GM23338 (cell line): ENCODE measurements at places on chromosomes 1 and 21.

- no peak for DNase-seq
Observed at GRCh38 chr1:110727246-110727645, 52.5 kb upstream of the KCNA3 start.

DNA sequence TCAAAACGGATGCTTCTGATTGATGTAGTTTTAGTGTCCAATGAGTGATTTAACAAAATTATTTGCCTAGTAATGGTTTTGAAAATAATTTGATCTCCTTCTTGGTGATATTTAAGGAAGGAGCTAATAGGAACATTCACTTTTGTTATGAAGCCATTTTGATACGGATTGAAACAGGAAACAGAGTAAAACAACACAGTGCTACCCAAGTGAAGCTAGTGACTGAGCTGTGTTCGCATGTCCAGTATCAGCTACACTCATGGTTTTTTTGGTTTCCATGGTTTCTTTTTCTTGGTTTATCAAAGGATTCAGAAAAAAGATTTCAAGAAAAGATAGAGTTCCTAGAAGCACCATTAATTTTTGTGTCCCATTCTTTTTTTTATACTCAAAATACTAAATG is 40.1 kb upstream of the PLEKHO1 start:
- no peak for DNase-seq

DNA sequence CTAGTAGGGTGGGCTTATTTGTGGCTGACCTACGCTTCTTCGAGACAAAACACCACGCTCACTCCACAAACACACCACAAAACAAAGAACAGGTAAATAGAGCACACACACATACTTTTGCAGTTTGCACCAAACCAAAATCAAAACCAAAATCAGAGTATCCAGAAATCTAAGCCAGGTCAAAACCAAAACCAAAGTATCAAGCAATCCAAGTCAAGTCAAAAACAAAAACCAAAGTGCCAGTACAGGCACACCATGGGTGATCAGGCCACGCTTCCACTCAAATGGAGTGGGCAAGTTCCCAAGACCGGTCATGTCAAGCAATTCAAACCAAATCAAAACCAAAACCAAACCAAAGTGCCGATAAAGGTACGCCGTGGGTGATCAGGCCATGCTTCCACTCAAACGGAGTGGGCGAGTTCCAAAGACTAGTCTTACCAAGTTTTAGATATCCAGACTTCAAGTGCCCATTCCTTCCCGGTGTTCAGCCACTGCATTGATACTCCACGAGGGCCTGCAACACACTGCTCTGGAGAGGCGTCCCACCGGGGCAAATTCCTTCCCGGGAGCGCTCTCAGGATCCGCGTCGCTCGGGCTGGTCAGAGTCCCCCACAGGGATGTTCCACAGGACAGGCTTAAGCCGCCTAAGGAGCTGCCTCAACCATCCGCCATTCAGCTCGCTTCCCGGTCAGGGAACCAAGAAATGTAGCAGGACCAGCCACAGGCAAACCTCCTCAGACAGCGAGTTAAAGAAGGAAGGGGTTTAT is 169.1 kb downstream of the CDC7 start:
- DNase-seq = no peak

GRCh38 chr21:23223882-23224281 is 2225.7 kb downstream of the NCAM2 start:
- DNase-seq = peak; percentile 43

DNA sequence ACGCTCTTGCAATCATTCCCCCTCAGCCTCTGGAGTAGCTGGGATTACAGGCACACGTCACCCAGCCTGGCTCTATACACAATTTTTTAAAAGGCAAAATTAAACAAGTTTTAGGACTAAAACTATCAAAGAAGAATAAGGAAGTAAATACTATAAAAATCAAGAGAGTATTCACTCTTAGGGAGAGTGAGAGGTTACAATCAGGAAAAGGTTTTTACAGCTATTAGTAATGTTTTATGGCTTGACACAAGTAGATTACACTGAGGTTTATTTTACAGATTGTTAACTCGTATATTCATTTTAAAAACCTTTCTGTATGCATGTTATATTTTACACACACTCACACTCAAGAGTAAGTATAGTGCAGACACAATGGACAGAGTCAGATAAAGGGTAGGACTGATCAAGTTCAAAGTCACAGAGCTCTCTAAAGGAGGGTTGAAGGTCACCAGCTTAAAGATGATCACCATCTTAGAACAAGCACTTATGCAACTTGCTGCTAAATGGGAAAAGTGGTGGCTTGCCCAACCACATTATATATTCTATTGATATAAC is 77.9 kb upstream of the MAN1A2 start:
- DNase-seq = no peak

DNA sequence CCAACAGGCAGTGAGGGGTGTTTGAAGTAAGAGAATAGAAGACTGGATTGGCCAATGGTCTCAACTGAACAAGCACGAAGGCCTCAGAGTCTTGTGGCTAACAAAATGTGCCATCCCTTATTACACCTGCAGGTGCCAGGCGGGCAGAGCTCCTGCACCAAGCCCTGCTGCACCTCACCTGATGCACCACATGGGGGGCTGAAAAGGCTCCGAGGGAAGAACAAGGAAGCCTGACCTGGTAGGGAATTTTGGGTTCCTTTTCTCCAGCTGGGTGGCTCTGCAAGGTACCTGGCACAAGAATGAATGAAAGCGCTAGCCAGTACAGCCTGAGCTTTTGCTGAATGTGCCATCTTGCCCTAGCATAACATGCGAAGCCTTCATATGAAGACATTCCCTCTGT is 9.7 kb downstream of the HSD3B1 start:
- peak; percentile 75 for DNase-seq

- DNase-seq = peak; percentile 88
Observed at GRCh38 chr1:240732390-240732789, 120.4 kb upstream of the GREM2 start.

DNA sequence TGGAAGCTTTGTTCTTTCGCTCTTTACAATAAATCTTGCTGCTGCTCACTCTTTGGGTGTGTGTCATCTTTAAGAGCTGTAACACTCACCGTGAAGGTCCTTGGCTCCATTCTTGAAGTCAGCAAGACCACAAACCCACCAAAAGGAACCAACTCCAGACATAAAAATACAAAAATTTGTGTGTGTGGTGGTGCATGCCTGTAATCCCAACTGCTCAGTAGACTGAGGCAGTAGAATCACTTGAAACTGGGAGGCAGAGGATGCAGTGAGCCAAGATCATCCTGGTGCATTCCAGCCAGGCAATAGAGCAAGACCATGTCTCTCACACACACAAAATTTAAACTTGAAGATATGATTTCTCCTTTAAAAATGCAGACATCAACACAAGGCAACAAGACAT is 1431.7 kb upstream of the B3GALT2 start:
- DNase-seq = no peak

DNA sequence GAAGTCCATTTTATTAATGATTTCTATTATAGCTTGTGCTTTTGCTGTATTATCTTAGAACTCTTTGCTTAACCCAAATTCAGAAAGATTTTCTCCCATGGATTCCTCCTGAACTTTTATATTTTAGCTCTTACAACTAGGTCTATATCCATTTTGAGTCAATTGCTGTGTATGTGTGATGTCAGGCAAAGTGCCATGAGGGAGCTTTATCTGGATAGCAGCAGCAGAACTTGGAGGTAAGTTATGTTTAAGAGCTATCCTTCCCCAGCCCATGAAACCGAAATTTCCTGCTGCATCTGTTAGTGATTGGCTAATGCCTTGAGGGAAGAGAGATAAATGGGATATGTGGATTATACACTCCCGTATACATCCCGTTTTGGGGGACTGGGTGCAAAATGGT is 29.9 kb downstream of the ADAM30 start:
- DNase-seq = no peak

DNA sequence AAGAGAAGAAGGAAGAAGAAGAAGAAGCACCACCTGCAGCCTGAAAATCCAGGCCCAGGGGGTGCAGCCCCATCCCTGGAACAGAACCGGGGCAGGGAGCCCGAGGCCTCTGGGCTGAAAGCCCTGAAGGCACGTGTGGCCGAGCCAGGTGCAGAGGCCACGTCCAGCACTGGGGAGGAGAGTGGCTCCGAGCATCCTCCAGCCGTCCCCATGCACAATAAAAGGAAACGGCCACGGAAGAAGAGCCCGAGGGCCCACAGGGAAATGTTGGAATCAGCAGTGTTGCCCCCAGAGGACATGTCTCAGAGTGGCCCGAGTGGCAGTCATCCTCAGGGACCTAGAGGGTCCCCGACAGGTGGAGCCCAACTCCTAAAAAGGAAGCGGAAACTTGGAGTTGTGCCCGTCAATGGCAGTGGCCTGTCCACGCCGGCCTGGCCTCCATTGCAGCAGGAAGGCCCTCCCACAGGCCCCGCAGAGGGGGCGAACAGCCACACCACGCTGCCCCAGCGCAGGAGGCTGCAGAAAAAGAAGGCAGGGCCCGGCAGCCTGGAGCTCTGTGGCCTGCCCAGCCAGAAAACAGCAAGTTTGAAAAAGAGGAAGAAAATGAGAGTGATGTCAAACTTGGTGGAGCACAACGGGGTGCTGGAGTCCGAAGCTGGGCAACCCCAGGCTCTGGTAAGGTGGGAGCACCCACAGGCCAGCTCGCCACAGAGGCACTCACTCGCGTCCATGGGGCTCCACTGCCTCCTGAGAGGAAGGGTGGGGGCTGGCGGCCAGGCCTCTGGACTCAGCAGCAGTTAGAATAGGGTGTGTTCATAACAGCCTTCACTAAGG is 28.4 kb downstream of the RRP1B start:
- no peak for DNase-seq

- peak; percentile 17 for DNase-seq
Observed at GRCh38 chr1:210536254-210536961, 207.7 kb downstream of the HHAT start.

- no peak for DNase-seq
Observed at GRCh38 chr1:47507144-47507543, 69.3 kb downstream of the FOXD2 start.

GRCh38 chr1:169129109-169129784 is 22.8 kb downstream of the ATP1B1 start:
- no peak for DNase-seq

DNA sequence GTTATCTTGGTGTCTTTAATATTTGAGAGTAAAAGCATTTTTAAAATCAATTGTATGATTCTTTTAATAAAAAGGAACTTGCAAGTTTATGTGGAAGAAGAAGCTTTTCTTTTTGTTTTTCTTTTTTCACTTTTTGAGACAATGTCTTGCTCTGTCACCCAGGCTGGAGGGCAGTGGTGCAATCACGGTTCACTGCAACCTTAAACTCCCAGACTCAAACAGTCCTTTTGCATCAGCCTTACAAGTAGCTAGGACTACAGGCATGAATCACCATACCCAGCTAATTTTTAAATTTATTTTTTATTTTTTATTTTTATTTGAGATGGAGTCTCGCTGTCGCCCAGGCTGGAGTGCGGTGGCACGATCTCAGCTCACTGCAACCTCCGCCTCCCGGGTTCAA is 34.1 kb downstream of the CMPK1 start:
- DNase-seq = no peak

GRCh38 chr1:30232288-30232899 is 491.0 kb downstream of the MATN1 start:
- DNase-seq = peak; percentile 71

- no peak for DNase-seq
Observed at GRCh38 chr1:9900142-9901043, 9.7 kb downstream of the CTNNBIP1 start.

GRCh38 chr1:208077232-208078075 is 166.5 kb upstream of the CD34 start:
- no peak for DNase-seq
